ENCODE measurements at places on chromosomes 4 and X. TPM values are rescaled to one million over a fixed set of nuclear protein-coding genes. Genes with fewer than 3 reads are reported as not detected.

GRCh38 chr4:172740434-172740833, 428.2 kb upstream of the GALNT7 start:
- no peak for DNase-seq

DNA sequence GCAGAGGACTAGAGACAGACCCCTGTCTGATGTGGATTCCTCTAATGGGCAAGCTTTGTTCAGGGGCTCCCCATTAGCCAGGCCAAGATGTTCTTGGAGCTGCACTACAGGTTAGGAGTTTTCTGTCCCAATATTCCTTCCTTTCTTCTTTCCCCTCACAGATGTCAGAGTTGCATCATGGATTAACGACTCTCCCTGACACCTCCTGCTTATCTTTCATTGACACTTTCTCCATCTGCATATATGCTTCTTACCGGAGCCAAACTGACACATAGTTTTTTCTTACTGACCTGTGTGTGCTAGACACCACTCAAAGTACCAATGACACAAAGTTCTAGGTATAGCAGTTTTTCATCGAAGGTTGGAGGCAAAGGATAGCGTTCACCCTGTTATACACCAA, 228.6 kb upstream of the HCCS start:
- no peak for DNase-seq

DNA sequence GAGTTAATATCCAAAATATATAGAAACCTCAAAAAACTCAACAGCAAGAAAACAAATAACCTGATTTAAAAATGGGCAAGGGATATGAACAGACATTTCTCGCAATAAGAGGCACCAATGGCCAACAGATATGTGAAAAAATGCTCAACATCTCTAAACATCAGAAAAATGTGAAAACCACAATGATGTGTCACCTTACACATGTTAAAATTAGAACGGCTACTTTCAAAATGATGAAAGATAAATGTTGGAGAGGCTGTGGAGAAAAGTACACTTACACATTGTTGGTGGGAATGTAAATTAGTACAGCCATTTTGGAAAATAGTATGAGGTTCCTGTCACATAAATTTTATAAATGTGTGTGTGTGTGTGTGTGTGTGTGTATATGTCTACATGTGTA, 731.3 kb downstream of the DMD start:
- DNase-seq, result no peak

- no peak for DNase-seq
Observed at GRCh38 chrX:23885803-23886202, 21.9 kb downstream of the APOO start.

- DNase-seq, result no peak
Observed at GRCh38 chr4:142155347-142155746, 519.0 kb downstream of the IL15 start.

DNA sequence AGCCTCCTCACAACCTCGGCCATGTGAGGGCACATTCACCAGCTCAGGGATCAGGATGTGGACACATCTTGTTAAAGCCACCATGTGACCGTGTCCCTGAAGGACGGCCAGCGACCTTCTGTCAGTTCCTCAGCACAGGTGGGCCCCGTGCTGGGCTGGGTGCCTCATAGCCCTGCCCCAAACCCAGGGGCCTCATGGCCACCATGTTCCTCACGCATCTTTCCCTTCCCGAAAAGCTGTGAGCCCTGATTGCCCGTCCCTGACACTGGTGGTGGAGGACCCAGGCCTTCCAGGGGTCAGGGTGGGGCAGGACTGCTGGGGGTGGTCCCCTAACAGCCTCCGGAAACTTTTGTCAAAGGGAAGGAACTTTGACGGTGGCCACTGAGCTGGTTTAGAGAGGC, 60.1 kb upstream of the ADRA2C start:
- DNase-seq, result no peak

- DNase-seq, result no peak
Observed at GRCh38 chrX:151754641-151755215, 20.2 kb downstream of the CNGA2 start.

DNA sequence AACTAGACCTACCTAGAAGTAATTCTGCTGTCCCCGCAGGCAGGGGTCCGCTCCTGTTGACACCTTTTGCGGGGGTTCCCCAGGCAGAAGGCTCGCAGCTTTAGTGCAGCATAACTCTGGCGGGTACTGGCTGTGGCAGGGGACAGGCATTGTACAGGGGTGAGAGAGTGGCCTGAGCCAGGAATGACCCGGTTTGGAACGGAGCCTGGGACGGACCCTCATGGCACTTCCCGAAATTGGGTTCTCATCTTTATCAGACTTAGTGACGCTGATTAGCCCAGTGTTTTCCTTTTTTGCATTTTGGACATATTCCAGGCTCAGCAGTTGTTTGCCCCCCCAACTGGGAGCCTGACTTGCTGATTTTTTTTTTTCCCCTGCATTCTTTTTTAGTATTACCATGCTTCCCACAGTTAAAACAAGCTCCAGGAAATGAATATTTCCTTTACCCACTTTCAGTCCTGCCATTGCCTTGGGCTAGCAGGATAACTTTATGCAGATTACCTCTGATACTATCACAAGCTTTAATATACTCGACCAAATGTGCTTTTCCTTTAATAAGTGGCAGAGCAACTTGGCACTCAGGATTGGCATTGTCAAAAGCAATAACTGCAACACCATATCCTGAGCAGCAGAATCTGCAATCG, 55.8 kb upstream of the WDR1 start:
- no peak for DNase-seq

Gene GABRE
- 46.5 TPM for total RNA-seq

Gene TXK
- total RNA-seq, result 0.84 TPM

Gene RHOXF1
- not detected for total RNA-seq

Gene SPANXN3
- not detected for total RNA-seq

Gene MAGEE2
- not detected for total RNA-seq

Gene HMGB2
- total RNA-seq, result 74.9 TPM

Gene CSAG1
- not detected for total RNA-seq

Measured in tibial nerve (tissue), 4 donors.